ENCODE measurements at places on chromosomes 6 and 20. TPM values are rescaled to one million over a fixed set of nuclear protein-coding genes. Genes with fewer than 3 reads are reported as not detected.
A peak's percentile ranks its signal among the peaks of the same experiment; 100 is the strongest.

The EDEM2 gene
- 28.4 TPM for polyA plus RNA-seq

The BANF2 gene
- polyA plus RNA-seq, result not detected

The RAE1 gene
- 16.2 TPM for polyA plus RNA-seq

The MEI4 gene
- not detected for polyA plus RNA-seq

DNA sequence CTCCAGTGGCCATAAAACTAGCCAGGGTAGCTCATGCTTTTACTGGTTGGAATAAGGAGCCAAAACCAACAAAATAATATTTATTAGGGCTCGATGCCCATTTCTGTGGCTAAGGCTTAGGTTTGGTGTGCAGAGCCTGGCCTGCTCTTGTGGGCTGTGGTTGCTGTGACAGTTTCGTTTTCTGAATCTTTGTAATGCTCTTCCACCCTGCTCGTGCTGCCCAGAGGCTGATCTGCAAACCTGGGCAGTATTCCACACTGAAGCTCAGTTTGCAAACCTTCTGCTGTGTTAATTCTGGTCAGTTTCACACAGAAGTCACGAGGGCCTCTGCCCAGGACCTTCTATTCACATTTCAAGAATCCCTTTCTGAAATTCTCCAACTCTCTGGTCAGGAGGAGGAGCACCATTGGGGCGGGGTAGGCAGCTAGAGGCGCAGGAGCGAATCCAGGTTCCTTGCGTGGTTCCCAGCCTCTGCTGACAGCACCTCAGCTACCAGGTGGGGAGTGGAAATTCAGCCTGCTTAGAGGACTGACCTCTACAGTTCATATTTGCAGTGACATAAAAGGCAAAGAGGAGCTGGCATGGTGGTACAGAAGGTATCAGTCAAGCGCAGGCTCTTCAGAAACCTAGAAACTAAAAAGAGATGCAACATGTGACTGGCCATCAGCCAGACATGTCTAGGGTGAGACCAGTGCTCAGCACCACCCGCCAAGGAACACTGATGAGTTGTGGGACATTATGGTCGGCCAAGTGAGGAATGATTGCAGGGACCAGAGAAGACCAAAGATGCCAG is 14.3 kb upstream of the C20orf144 start:
- no peak overlapping the region for H3K27ac ChIP-seq
- peaks cover 59% of the 10 kb centered on the region for H3K36me3 ChIP-seq
- H3K4me3 ChIP-seq, result no peak overlapping the region

DNA sequence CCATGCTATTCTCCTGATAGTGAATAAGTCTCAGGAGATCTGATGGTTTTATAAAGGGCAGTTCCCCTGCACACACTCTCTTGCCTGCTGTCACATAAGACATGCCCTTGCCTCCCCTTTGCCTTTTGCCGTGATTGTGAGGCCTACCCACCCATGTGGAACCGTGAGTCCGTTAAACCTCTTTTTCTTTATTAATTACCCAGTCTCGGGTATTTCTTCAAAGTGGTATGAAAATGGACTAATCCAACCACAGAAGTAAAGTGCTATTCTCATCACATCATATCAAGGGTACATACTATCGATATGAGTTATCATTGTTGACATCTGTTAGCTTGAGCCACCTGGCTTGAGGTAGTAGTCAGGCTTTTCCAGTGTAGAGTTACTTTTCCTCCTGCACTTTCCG is 2.3 kb downstream of the MANBAL start:
- peaks cover 4% of the 10 kb centered on the region for H3K36me3 ChIP-seq
- H3K4me1 ChIP-seq, result peaks cover 48% of the 10 kb centered on the region
- H3K27ac ChIP-seq, result peak overlapping the region; percentile 97
- H3K4me3 ChIP-seq, result no peak overlapping the region

DNA sequence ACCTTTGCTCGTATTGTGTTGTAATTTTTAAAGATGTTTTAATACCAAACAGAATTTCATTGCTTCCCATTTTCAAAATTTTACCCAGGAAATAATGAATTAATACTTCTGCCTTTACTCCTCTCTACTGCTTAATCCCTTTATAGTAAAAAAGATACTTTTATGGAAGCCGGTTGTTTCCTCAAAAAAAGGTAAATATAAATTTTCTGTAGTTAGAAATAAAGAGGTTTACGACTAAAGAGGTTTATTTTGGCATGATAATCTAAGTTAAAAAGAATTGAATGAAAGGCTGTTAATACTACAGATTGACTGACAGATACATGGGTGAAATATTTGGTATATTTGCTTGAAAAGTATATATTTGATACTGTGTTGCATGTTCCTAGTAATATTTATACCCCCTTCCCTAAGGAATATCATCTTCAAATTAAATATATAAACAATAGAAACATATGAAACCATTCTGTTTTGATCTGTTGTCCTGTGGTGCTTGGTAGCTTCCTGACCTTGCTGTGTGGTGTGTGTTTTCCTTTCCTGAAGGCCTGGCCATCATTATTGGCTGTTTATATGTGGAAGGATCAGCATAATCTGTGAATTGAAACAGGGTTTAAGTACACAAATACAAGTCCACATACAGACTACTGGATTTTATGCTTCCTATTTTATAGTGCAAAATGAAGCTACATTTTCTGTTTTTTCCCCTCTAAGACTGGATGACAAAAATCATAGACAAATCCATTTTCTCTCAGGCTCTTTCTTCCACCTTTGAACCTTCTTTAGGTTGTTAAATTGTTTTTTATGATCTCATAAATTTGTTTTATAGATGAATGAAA is 2.3 kb downstream of the LIN28B start:
- no peak for DNase-seq
- no peaks in the 10 kb centered on the region for H3K4me1 ChIP-seq
- no peak overlapping the region for H3K27ac ChIP-seq
- H3K4me3 ChIP-seq, result no peak overlapping the region
- H3K27me3 ChIP-seq, result peaks cover 62% of the 10 kb centered on the region

DNA sequence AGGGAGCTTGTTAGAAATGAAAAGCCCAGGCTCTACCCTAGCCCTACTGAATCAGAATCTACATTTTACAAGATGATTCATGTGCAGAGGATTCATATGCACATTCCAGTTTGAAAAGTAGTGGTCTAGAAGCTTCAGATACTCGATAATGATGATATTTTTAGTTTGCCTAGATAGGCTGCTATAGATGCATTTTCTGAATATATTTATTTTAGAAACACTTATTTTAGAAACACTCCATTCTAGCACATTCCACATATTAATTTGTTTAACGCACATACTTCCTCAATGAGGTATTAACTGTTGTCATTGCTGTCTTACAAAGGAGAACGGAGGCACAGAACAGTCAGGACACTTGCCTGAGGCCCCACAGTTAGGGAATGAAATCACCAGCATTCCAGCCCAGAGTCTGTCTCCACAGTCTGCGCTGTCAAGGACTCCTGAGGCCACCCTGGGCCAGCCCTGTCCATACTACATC is 64.4 kb downstream of the SNAP25 start:
- no peaks in the 10 kb centered on the region for H3K27me3 ChIP-seq
- no peaks in the 10 kb centered on the region for H3K4me1 ChIP-seq
- H3K4me3 ChIP-seq, result no peak overlapping the region
- no peaks in the 10 kb centered on the region for H3K36me3 ChIP-seq
- DNase-seq, result no peak

DNA sequence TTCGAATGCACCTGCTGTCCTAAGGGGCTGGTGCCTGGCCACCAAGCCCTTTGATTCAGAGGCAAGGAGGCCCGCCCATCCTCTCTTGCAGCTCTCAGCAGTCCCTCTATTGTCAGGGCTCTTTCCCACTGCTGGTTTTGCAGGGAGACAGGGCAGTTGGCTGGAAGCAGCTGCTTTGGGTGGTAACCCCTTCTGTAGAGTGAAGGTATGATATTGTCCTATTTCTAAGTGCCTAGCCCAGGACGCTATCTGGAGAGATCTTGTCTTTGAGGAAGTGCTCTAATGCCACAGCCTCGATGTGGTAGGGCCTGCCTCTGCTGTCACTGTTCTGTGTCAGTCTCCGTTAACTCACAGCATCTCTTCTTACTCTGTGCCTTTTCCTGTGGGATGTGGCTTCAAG is 5.6 kb downstream of the PLCG1 start:
- H3K27ac ChIP-seq, result no peak overlapping the region
- H3K4me3 ChIP-seq, result no peak overlapping the region
- peaks cover 4% of the 10 kb centered on the region for H3K27me3 ChIP-seq
- H3K36me3 ChIP-seq, result peaks cover 3% of the 10 kb centered on the region

DNA sequence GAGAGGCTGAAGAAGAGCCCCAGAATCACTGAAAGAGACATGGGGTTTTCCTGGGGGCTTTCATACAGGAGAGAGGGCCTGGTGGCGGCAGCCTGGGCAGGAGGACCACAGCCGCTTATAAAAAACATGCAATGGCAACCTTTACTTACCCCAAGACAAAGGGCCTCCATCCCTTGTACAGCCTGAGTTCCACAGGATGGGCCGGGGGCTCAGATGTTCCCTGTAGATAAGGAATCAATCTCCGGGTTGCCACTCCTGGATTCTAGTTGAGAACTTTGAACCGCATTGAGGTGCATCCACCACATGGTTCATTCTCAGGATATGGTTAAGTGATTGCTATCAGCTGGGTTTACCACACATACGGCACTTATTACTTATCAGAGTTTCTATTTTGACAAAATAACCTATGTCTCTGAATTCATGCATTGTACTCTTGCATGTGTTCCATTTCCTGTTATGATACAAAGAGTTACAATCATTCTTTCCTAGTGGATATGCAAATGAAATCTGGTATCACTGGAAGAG is 677.6 kb downstream of the KIF16B start:
- no peaks in the 10 kb centered on the region for H3K4me1 ChIP-seq
- H3K4me3 ChIP-seq, result no peak overlapping the region
- no peak for DNase-seq
- H3K27ac ChIP-seq, result no peak overlapping the region

DNA sequence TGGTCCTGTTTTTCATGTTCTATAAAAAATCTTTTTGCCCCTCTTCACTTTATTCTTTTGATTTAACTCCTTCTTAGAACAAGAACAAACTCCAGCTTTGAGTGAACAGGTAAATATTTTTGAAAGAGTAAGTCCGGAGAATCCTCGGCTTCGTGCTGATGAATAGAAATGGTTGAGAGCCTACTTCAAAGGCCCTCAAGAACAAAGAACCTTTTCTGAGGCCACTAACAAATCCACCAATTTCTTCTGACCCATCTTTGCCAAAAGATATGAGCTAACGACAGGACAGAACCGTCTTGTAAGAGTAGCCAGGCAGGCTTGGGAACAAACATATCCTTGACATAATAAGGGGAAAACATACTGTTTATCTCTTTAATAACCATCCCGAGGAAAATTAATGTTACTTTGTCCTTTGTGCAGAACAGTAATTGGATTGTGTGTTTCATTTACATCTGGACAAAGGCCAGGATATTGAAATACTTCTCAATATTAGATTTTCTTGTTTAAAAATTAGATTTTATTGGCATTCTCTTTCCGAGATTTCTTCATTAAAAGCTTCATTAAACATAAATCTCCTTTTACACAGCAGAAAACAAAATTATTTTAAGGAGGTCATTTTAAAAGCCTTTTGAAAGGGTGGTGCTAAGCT is 52.9 kb downstream of the NOX3 start:
- H3K4me1 ChIP-seq, result no peaks in the 10 kb centered on the region
- H3K4me3 ChIP-seq, result no peak overlapping the region
- H3K36me3 ChIP-seq, result no peaks in the 10 kb centered on the region
- no peaks in the 10 kb centered on the region for H3K27me3 ChIP-seq
- DNase-seq, result no peak
- no peak overlapping the region for H3K27ac ChIP-seq

GRCh38 chr6:29749308-29749662 is 26.1 kb downstream of the HLA-F start:
- no peaks in the 10 kb centered on the region for H3K27me3 ChIP-seq
- peaks cover 59% of the 10 kb centered on the region for H3K4me1 ChIP-seq
- H3K36me3 ChIP-seq, result peaks cover 12% of the 10 kb centered on the region
- DNase-seq, result no peak
- H3K4me3 ChIP-seq, result peak overlapping the region; percentile 61

DNA sequence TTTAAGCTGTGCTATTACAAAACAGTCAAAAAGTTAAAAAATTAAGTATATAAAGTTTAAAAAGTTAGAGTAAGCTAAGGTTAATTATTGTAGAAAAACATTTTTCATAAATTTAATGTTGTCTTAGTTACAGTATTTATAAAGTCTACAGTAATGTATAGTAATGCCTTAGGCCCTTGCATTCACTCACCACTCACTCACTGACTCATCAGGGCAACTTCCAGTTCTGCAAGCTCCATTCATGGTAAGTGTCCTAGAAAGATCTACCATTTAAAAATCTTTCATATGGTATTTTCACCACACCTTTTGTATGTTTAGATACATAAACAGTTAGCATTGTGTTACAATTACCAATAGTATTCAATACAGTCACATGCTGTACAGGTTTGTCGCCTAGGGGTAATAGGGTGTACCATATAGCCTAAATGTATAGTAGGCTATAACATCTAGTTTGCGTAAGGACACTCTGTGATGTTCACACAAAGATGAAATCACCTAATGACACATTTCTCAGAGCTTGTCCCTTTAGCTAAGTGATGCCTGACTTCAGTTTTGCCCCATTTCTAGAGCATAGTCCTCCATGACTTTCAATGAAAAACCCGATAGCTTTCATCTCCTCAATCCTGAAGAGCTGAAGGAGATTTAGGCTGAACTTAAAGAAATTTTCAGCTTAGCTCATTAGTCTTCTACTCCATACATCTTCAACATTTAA is 14.9 kb upstream of the HLA-DRA start:
- no peaks in the 10 kb centered on the region for H3K4me1 ChIP-seq
- H3K27me3 ChIP-seq, result no peaks in the 10 kb centered on the region
- no peak overlapping the region for H3K27ac ChIP-seq
- H3K36me3 ChIP-seq, result no peaks in the 10 kb centered on the region
- H3K4me3 ChIP-seq, result no peak overlapping the region

- no peak overlapping the region for H3K4me3 ChIP-seq
- H3K36me3 ChIP-seq, result no peaks in the 10 kb centered on the region
- no peaks in the 10 kb centered on the region for H3K4me1 ChIP-seq
- no peak for DNase-seq
These were observed 469.5 kb upstream of the NRSN1 start for GRCh38 chr6:23656255-23657194.

DNA sequence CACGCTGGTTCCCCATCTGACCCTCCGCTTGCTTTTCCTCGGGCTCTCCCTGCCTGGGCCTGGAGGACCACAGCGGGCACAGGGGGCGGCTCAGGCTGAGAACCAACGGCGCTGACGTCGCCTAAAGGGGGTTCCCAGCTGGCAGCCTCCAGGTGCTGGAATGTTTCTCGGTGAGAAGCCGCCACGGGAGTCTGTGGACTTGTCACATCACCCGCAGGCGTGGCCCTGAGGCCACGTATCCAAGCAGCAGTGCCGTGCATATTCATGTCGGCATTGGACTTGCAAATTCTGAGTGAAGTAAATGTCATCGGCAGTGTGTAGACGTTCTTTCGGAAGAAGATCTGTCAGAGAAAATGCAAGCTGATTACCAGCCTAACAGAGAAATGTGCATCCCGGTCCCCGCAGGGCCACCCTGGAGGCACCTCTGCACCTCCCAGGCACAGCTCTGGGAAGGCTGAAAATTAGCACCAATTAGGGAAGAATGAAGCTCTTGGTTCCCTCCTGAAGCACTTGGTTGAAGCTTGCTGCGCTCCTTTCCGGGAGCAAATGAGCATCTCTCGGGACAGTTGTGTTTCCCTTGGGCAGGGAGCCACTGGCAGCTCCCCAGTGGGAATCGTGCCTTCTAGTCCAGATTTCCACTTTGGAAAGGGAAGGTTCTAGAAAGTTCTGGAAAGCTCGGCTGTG is 24.3 kb downstream of the NTSR1 start:
- H3K4me3 ChIP-seq, result no peak overlapping the region

- H3K27ac ChIP-seq, result peak overlapping the region; percentile 79
- no peak overlapping the region for H3K4me3 ChIP-seq
- H3K36me3 ChIP-seq, result no peaks in the 10 kb centered on the region
These were observed 40.0 kb downstream of the SF3B5 start for GRCh38 chr6:144055121-144055931.

GRCh38 chr6:142850679-142851423 is 94.1 kb downstream of the HIVEP2 start:
- H3K4me3 ChIP-seq, result no peak overlapping the region
- H3K27ac ChIP-seq, result no peak overlapping the region
- no peak for DNase-seq
- peaks cover 88% of the 10 kb centered on the region for H3K4me1 ChIP-seq
- H3K36me3 ChIP-seq, result no peaks in the 10 kb centered on the region
